ENCODE measurements at places on chromosomes 1 and 21.

DNA sequence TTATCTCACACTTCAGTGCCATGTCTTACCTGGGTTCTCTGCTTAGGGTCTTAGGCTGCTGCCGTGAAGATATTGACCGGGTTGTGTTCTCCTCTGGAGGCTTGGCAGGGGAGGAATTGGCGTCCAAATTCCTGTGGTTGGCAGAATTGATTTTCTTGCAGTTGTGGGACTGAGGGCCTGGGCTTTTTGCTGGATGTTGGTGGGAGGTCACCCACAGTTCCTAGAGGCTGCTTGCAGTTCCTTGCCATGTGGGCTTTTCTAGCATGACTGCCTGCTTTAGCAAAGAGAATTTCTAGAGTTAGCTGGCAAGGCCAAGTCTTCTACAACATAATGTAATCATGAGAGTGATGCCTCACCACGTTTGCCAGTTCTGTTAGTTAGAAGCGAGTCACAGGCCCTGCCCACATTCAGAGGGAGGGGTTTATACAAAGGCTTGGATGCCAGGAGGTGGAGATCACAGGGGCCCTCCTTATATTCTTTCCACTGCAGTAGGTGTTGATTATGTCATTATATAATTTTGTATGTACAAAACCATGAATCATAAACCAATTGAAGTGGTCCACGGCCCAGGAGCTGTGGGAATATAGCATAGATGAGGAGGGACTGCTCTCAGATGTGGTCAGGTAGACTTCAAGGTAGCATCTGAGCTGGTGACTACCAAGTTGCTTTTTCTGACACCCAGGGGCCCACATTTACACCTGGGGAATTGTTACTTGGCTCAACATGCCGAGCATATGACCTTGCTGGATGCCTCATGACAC is 6.6 kb downstream of the UBL4B start:
- peak; percentile 20 for DNase-seq

GRCh38 chr1:227546059-227546458 is 17.3 kb upstream of the ZNF678 start:
- DNase-seq: no peak

GRCh38 chr1:172723251-172723650 is 64.3 kb downstream of the FASLG start:
- DNase-seq: no peak

- no peak for DNase-seq
Measured at GRCh38 chr21:36034211-36034913, 26.0 kb downstream of the SETD4 start.

DNA sequence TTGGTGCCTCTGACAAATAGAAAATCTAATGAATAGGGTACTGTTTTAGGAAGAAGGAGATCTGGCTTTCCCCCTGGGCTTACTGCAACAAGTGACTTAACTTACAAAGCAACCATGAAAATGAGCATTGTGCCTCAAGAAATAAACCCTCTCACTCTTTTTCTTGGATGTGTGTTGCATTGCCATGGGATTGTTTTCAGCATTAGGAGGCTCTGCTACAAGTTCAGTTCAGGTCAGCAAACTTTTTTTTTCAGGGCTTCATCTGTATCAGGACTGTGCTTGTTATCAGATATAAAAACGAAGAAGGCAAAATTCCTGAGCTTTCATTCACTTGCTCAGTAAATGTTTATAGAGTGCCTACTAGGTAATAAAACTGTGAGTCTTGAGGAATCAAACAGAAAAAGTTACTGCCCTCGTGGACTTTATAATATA is 37.8 kb upstream of the DOCK7 start:
- DNase-seq: no peak

DNA sequence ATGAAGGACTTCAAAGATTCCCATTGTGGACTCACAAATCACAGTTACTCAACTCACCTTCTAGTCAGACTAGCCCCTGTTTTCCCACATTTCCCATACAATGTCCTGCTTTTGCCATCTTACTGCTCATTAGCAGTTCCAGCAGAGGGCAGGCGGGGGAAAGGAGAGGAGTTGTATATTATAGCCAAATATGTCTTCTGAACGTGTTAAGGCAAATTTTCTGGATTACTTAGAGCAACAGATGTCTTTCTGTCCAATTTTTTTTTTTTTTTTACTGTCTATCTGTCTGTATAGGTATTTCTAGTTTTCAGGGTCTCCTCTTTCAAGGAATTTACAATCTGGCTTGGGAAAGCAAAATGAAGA is 29.9 kb upstream of the DDAH1 start:
- DNase-seq: no peak

- no peak for DNase-seq
Measured at GRCh38 chr1:161779393-161779792, 13.3 kb downstream of the ATF6 start.

DNA sequence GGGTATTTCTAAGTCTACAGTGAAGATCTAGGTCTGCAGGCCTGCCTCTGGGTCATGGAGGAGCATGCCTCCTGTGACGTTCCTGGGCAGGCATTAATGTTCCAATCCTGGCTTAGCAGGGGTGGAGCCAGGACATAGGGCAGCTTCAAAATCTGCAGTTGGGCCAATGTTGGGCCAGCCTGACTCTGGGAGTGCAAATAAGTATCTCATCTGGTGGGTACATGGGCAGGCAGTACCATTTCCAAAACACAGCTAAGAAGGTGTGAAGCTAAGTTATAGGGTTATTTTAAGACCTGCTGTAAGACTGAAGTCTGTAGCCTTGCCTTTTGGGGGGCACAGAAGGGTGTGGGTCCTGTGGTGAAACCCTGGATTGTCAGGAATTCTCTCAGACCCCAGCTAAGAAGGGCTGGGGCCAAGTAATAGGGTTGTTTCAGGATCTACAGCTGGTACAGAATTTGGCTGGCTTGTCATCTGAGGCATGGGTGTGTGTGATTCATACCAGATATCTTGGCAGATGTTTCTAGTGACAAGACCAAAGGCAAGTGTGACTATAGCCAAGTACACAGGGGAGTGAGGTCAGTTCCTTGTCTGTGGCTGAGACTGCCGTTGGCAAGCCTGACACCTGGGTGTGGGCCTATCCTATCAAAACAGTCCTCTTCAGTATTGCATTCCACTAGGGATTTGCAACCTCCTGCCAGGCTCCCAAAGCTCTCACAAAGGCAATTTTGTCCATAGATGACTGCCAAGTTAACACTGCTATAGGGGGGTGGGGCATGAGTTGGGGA is 468.7 kb upstream of the B3GALT2 start:
- no peak for DNase-seq

DNA sequence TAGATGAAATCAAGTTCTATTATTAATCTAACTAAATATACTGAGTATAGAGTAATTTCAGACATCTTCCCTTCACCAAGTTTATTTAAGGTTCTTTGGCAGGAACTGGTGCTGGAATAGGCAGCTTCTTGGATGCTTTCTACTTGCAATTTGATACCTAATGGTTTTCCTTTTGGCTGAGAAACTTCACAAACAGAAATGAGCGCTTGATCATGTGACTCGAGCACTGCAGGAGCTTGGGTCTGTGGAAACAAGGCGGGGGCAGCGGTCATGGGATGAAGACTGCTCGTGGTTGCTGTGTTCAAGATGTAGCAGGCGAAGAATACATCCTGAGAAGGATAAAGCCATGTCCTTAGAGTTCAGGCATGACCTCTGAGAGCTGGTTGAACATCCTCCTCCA is 136.8 kb downstream of the PTPRC start:
- no peak for DNase-seq

- no peak for DNase-seq
Measured at GRCh38 chr1:16243215-16243610, 6.2 kb upstream of the CPLANE2 start.

GRCh38 chr1:205017766-205018165 is 25.2 kb upstream of the CNTN2 start:
- DNase-seq: no peak

DNA sequence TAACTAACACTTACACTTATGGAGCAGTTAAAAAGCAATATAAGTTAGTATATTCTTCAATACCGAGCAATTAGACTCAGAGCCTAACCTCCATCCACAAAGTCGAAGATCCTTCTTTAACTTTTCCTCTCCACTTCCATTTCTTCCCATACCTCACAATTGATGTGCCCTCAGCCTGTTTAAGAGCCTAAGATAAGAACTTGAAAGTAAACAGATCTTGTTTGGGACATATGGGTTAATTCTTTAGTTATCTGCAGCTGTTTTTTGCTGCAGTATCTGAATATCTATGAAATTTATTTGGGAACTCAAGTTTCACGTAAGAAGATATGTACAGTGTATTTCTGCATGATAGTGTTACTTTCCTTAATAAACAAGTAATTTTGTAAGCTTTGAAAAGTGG is 51.5 kb downstream of the MIGA1 start:
- DNase-seq: no peak

GRCh38 chr1:50209749-50210148 is 101.0 kb downstream of the ELAVL4 start:
- no peak for DNase-seq

- DNase-seq: no peak
Measured at GRCh38 chr1:54323921-54324250, 82.3 kb downstream of the SSBP3 start.

DNA sequence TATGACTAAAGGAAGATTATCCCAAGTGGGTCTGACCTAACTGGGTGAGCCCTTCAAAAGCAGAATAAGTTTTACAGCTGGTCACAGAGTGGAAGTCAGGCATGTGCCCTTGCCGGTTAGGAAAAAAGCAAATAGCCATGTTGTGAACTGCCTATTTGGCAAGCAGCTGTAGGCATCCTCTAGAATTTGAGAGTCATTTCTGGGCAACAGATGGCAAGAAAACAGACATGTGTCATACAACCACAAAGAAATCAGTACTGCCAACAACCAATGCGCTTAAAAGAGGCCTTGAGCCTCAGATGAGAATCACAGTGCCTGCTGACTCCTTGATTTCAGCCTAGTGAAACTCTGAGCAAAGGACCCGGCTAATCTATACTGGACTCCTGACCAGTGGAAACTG is 26.8 kb downstream of the LRRC53 start:
- DNase-seq: no peak

- no peak for DNase-seq
Measured at GRCh38 chr21:46100906-46101305, 3.0 kb downstream of the COL6A2 start.

GRCh38 chr1:47161298-47162040 is 24.2 kb downstream of the CYP4A22 start:
- DNase-seq: no peak

GRCh38 chr1:178683291-178683690 is 41.8 kb upstream of the RALGPS2 start:
- DNase-seq: no peak

DNA sequence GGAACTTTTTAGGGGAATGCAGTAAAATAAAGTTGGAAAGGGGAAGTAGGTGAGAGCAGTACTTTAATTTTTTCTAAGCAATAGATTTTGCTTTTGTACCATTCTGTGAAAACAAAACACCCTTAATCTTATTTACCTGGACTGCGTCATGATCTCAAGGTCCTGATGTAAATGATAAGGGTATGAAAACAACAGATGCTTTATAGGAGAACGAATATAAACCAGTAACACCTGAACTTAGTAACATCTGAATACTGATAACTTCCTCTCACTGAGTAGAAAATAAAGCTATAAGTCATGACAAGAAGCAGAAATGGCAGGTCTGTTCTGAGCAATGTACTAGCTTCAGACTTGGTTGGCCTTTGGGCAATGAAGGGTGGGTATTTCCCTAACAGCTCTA is 77.7 kb downstream of the GDAP2 start:
- no peak for DNase-seq

DNA sequence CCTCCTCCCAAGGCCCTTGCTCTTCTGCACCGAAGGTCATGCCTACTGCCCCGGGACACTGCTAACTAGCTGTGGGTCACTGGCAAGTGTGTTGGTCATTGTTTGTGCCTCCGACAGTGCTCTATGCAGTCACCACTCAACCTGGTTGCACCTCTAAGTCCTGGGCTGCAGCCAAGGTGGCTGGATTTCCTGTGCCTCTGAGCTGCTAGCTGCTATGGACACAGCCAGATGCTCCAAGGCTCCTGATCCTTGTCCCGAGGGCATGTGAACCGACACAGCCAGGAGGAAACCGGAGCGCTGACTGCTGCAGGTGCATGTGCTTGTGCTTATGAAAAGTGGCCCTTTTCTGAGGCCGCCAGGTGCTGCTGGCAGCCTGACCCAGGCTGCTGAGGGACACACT is 14.7 kb upstream of the SPOCD1 start:
- DNase-seq: no peak

DNA sequence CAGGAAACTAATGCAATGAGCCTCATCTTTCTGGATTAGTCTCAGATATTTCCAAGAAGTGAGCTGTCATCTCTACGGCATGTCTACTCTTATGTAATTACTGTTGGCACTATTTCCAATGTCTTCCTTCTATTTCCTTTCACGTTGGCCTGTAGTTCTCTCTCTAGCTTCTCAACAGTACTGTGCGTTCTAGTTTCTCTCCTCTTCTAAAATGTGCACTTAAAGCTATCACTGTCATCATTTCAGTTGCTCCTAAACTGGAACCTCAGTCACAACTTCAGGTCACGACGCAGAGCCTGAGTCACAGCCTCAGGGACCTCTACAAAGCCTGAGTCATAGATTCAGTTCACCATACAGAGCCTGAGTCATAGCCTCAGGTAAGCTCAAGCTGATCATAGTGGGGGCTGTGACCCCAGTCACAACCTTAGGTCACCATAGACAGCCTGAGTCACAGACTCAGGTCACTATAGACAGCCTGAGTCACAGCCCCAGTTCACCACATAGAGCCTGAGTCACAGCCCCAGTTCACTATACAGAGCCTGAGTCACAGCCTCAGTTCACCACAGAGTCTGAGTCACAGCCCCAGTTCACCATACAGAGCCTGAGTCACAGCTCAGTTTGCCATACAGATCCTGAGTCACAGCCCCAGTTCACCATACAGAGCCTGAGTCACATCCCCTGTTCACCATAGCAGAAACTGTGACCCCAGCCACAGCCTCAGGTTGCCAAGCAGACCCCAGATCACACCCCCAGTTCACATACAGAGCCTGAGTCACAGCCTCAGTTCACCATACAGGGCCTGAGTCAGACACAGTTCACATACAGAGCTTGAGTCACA is 13.0 kb downstream of the WNT9A start:
- DNase-seq: no peak

GRCh38 chr1:175574566-175574965 is 168.8 kb downstream of the TNR start:
- DNase-seq: no peak

- no peak for DNase-seq
Measured at GRCh38 chr1:228515200-228515834, 28.1 kb downstream of the RNF187 start.

DNA sequence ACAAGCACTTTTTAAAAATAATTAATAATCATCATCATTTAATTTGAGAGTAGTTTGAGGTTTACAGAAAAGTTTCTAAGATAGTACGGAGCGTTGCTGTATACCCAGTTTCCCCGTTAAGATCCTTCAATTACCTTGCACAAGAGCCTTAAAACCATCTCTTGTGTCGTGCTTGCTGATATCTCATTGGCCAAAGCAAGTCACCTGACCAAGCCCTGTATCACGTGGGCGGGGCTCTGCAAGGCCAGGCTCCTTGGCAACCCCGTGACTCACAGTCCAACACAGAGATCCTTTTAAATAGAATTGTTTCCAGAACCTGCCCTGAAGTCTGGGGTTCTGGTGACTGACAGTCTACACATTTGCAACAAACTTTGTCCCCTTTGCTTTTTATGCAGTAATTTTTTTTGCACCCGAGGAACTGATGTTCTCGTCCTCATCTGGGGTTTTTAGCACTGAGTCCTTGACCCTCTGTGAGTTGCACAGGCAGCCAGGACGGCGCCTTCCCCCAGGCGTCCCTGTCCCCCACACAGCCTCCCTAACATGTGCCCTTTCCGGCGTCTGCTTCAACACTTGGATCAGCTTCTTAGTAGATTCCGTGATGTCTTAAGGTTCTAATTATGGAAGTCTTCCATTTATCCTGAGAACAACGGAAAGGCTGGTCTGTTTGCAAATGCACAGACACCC is 183.3 kb upstream of the TMEM51 start:
- peak; percentile 7 for DNase-seq

All from activated CD4-positive, alpha-beta T cell treated with anti-CD3 and anti-CD28 coated beads, Interleukin-2, amount 50 U/mL, for 24 hours (primary cell).